GM04504 (cell line): ENCODE measurements at places on chromosomes 4 and X.

DNA sequence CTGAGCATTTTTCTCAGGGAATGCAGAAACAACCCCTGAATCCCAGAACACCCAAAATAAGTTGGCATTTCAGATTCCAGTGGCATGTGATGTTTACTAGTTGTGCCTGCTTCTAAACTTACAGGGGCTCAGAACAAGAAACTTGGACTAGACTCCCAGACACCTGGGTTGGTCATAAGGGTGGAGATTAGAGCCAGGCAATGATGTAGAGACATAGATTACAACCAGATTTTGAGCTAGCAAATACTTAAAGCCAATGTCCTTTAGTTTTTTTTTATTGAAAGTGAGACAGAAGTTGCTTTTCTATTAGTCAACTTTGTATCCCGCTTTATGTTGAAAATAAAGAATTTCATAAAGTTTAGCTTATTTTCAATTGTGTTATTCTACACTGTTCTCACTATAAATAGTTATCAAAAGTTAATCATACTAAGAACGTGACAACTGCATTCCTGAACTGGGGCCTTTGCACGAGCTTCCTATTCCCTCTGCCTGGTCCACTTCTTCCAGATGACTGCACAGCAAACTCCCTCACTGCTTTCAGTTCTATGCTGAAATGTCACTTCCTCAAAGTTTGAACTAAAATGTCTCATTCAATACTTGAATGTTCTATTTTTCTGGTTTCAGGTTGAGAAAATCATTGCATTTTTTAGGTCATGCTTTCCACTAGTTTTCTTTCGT lies 224.7 kb upstream of the PPP1R2C start:
- DNase-seq: no peak

- no peak for DNase-seq
Measured at GRCh38 chrX:152588206-152588605, 49.5 kb upstream of the GABRQ start.

- DNase-seq: no peak
Measured at GRCh38 chrX:53682885-53683555, 3.5 kb downstream of the HUWE1 start.

DNA sequence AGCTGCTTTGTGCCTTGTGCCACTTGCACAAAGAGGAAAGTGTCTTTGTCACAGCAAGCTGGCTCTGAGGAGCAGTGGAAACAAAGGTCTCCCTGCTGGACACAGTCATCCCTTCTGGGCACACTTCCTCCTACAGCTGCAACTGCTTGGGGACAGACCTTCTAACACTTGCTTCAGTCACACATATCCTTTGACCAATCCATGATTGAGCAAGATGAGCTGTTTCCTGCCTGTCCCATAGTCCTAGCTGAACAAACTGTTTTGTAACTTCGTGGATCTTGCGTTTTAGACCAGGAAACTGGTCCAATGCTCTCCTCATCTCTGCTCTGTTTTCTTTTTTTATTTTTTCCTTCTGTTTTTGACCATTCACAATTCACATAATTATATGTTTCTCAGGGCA lies 98.5 kb downstream of the RRAGB start:
- no peak for DNase-seq

GRCh38 chrX:7542587-7543380 lies 300.2 kb upstream of the VCX start:
- no peak for DNase-seq

- no peak for DNase-seq
Measured at GRCh38 chr4:126475730-126476129, 1157.0 kb upstream of the INTU start.

DNA sequence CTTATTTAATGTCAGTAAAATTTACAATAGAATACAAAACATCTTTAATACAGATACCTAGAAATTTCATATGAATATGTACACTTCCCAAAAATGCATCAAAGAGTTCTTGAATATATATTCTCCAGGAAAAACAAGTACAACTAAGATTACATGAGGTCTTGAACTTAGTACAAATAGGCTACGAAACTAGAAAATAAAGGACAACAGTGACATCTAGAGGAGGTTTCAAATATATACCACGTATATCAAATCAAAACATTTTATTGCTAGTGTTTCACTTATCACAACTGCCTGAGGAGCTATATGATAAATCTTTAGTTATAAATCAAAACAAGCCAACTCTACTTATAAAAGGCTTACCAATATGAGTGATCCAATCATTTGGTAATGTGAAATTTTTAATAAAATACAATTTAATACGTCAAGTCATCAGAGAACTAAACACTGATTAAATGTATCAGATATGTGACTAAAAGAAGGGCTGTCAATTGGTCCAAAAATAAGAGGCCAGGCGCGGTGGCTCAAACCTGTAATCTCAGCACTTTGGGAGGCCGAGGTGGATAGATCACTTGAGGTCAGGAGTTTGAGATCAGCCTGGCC lies 36.6 kb downstream of the ANAPC10 start:
- DNase-seq: no peak
